Stomach (tissue), 19 donors: ENCODE measurements at places on chromosomes 3 and 15. TPM values are rescaled to one million over a fixed set of nuclear protein-coding genes. Genes with fewer than 3 reads are reported as not detected.

The GOLGA8G gene
- total RNA-seq, result not detected

The BSN gene
- total RNA-seq, result 0.37 TPM

DNA sequence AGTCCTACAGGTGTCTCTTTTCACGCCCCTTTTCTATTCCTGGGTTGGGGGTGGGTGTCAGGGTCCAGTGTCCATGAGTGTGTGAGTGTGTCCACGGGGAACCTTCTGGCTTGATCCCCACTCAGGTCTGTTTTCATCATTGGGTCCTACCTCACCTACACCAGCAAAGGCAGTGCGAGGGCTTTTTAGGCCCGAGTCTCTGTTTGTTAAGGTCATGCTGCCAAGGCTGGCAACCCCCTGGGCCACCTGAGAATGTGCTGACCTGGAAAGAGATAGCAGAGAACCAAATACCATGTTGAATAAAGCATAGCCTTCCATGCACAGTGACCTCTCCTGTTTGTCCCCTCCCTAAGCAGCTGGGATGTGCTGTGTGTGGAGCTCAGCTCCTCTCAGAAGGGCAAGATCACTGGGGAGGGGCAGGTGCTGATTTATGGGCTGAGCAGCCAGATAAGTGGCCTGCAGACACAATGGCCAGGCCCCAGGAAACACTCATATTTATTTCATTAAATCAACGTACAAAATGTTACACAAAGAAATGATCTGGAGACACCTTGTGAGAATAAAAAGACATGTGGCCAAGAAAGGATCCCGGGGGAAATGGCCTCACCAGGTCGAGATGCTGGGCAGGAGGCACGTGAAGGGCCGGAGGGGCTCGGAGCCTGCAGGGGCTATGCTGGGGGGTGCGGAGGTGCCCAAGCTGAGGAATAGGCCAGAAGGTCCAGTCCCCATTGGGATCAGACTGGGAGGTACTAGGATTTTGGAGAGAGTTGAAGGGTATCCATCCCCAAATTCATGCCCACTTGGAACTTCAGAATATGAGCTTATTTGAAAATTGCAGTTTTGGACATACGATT, 36.1 kb downstream of the RAB6B start:
- no peaks in the 10 kb centered on the region for H3K36me3 ChIP-seq
- H3K27ac ChIP-seq, result no peak overlapping the region
- no peak for DNase-seq
- no peaks in the 10 kb centered on the region for H3K4me1 ChIP-seq
- H3K4me3 ChIP-seq, result no peak overlapping the region

GRCh38 chr3:153052096-153052460, 109.9 kb upstream of the RAP2B start:
- H3K4me3 ChIP-seq, result no peak overlapping the region
- H3K27ac ChIP-seq, result peak overlapping the region; percentile 2
- no peaks in the 10 kb centered on the region for H3K36me3 ChIP-seq
- H3K27me3 ChIP-seq, result no peaks in the 10 kb centered on the region
- peaks cover 7% of the 10 kb centered on the region for H3K4me1 ChIP-seq

DNA sequence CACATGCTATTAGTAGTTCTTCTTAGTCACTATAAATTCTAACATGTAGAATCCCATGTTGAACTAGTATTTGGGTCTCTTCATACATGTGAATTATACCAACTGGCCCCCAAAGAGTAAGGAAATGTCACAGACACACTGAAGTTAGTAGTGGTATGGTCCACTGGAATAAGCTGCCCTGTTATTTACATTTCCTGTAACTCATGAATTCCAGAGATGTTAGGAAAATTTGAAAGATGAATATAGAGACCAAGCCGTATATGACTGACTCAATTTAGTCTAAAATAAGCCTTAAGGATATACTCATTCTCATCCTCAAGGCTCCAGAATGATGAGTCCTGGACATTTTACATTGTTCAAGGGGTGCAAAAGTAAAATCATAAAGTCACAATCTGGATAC, 81.2 kb downstream of the FBXL22 start:
- H3K4me1 ChIP-seq, result peaks cover 10% of the 10 kb centered on the region
- H3K27me3 ChIP-seq, result no peaks in the 10 kb centered on the region
- H3K36me3 ChIP-seq, result peaks cover 29% of the 10 kb centered on the region
- H3K27ac ChIP-seq, result peak overlapping the region; percentile 19
- H3K4me3 ChIP-seq, result no peak overlapping the region
- DNase-seq, result no peak
